ENCODE measurements at places on chromosomes 1 and 21. TPM values are rescaled to one million over a fixed set of nuclear protein-coding genes. Genes with fewer than 3 reads are reported as not detected.

The GON4L gene
- 55.7 TPM for total RNA-seq

DNA sequence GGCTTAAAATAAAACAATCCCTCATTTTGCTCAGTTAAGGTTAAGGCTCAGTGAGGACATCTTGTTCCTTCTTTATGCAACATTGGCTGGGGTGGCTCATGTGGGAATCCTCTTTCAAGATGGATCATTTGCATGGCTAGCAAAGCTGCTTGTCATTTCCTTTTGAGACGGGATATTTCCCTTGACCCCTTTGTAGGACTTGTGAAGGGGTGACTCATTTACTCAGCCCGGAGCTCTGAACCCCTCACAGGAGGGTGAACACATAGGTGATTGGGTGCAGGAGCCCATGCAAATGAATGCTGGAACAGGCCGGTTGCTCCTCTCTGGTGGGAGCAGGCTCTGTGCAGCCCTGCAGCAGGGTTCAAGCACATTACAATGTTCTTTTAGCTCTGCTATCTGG lies 15.8 kb upstream of the C8A start:
- no peaks in the 10 kb centered on the region for H3K36me3 ChIP-seq
- no peak overlapping the region for H3K27ac ChIP-seq
- no peaks in the 10 kb centered on the region for H3K27me3 ChIP-seq
- no peak overlapping the region for H3K4me3 ChIP-seq
- H3K4me1 ChIP-seq, result no peaks in the 10 kb centered on the region

- DNase-seq, result no peak
- H3K4me3 ChIP-seq, result no peak overlapping the region
- H3K27ac ChIP-seq, result no peak overlapping the region
- no peaks in the 10 kb centered on the region for H3K4me1 ChIP-seq
- peaks cover 24% of the 10 kb centered on the region for H3K27me3 ChIP-seq
These were observed 8.2 kb upstream of the TRIM63 start for GRCh38 chr1:26075421-26076144.

- DNase-seq, result no peak
- no peak overlapping the region for H3K27ac ChIP-seq
- no peaks in the 10 kb centered on the region for H3K36me3 ChIP-seq
- H3K27me3 ChIP-seq, result no peaks in the 10 kb centered on the region
- peaks cover 13% of the 10 kb centered on the region for H3K4me1 ChIP-seq
These were observed 4.6 kb downstream of the GPATCH2 start for GRCh38 chr1:217626321-217626720.

Measured in A673 (cell line).